T-helper 2 cell (primary cell): ENCODE measurements at places on chromosomes 4 and X.

GRCh38 chr4:156169011-156169410, 215.3 kb upstream of the CTSO start:
- DNase-seq, result no peak

DNA sequence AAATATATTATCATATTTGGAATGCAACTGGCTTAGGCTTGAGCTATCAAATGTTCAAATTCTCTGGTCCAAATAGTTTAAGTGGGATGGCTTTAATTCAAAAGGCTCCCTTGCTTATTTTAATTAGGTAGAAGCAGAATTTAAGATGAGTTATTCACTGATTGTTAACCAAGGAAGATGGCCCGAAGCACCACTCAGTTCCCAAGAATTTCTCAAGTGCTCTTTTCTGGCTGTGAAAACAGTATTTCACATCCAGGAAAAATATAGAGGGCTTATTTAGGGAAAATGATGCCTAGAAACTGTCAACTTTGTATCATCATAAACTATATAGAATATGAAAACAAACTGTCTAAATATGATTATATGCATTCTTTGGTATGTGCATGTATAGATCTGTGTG, 246.5 kb upstream of the SFRP2 start:
- DNase-seq, result no peak

DNA sequence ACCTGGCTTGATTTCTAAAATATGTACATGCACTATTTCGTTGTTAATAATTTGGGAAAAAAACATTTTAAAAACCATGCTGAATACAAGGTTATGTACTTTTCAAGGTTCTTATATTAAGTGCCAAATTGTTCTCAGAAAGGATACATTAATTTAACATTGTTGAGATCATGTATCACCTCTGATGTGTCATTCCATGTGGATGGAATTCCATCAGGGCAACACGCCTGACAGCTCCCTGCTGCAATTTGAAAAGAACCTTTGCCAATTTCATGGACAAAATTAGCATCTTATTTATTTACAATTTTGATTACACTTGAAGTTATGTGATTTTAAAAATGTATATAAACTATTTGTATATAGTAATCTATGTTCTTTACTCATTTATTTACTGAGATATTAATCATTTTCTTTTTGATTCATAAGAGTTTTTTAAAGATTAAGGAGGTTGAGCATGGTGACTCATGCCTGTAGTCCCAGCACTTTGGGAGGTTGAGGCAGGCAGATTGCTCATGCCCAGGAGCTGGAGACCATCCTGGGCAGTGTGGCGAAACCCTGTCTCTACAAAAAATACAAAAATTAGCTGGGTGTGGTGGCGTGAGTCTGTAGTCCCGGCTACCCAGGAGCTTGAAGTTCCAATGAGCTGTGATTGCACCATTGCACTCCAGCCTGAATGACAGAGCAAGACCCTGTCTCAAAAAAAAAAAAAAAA, 142.8 kb downstream of the ENPP6 start:
- DNase-seq, result no peak

DNA sequence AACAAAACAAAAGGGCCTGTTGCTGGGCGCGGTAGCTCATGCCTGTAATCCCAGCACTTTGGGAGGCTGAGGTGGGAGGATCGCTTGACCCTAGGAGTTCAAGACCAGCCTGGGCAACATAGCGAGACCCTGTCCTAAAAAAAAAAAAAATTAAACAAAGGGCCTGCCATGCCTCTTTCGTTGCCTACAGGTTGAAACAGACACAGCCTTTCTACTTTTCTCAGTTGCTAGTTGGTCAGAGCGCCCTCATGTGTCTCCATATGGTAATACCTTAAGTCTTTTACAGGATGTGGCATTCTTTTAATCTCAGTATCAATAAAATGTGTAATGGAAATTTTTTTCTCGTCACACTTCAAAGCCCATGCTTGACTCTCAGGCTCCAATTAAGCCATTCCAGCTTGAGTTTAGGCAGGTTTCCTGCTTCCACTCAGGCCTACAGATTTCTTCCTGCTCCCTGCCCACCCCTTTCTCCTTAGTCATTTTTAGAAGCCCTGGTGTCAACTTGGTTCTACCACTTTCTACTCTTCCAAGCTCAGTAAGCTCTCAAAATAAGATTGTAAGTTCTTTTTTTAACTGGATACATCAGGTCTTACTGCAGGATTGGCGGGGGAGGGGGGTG, 4.6 kb upstream of the SOWAHD start:
- DNase-seq, result peak; percentile 58

GRCh38 chrX:71872542-71873458, 37.8 kb upstream of the NHSL2 start:
- DNase-seq, result no peak

- DNase-seq, result no peak
Measured at GRCh38 chr4:43732829-43733426, 715.7 kb downstream of the KCTD8 start.

- DNase-seq, result peak; percentile 3
Measured at GRCh38 chrX:79325263-79325958, 41.7 kb downstream of the ITM2A start.

GRCh38 chr4:155597933-155598451, 68.7 kb upstream of the GUCY1A1 start:
- no peak for DNase-seq

DNA sequence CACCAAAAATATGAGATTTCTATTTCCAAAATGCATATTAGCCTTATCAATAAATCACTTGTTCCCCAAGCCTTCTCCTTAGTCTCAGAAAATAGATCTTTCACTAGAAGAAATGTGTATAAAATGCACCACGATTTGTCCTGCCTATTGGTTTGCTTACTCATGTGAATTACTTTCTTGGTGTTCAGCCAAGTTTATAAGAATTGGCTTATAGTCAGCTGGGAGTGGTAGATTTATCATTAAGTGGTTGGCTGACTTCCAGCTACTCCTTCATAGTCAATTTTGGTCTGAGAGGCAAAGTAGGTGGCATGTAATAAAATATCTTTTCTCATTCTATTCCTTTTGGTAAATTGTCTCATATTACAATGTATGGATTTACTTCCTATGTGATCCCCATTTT, 1.3 kb downstream of the SULT1E1 start:
- no peak for DNase-seq

- no peak for DNase-seq
Measured at GRCh38 chrX:128436397-128437103, 384.3 kb upstream of the ACTRT1 start.

- no peak for DNase-seq
Measured at GRCh38 chr4:90120037-90120436, 7.2 kb upstream of the CCSER1 start.

GRCh38 chrX:118271775-118272174, 74.1 kb upstream of the WDR44 start:
- no peak for DNase-seq

DNA sequence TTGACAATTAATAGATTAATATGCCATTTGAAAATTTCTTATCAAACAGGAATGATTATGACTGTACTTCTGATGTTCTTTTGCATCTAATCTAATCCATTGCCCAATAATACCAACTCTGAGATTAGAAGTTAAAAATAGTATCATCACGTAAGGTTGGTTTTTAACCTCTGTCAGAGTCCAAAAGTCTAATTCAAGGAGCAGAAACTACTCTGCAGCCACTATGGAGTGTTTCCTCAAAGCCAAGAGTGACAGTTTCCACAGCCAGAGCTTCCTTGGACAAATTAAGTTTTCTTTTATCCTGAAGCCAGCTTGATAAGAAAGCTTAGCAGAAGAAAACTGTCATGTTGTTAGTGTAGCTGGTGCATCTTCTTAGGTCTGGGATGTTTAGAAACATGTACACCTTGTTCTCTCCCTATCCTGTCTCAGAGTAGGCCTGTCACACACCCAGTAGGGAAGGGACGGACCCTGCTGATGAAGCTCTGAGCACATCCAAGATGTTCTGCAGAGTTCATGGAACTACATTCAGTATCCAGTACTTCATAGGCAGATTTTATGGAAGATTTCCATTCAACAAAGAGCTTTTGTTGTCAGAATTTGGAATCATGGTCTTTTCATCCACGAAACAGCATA, 20.4 kb upstream of the PI4K2B start:
- no peak for DNase-seq

DNA sequence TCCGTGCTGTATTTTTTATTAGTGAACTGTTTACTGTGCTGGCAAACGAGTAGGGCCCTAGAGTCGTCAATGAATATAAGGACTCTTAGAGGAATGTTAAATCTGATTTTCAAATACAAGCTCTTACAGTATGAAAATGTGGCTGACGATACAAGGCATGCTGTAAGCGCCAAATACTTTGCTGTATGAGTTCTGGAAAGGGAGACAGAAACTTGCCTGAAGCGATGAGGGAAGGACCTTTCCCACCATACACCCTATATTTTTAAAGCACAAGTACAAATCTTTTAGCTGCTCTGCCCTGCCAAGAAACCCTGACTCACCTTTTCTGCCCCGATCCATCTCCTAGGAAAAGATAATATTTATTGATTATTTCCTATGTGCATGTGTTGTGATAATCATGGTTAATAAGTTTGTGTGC, 15.7 kb upstream of the RUFY3 start:
- no peak for DNase-seq

DNA sequence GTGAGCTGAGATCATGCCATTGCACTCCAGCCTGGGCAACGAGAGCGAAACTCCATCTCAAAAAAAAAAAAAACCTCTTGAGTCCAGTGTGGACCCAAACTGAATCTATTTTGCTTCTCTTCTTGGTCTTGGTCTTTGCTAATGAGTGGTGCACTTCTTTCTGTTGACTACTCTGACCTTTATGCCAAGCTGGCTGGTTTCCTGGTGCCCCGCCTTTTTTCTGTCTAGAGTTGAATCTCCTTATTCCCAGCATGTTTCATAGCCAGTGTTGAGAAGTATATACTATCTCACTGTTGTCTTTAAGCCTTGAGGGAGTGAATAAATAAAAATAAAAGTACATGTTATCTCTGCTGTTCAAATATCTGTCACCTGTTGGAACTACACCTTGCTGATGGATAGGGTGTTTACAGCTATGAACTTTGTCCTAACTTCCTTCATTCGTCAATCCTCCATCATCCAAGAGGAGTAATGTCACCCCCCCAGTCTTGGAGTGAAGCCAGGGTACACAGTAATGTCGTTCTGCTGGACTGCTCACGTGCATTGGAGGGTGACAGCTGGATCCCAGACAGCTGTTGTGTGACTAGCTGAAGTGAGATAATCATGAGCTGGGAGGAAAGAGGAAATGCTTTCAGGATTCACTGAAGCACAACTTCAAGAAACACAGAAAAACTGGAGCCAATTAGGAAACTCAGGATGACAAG, 99.3 kb upstream of the PRKG2 start:
- DNase-seq, result no peak

DNA sequence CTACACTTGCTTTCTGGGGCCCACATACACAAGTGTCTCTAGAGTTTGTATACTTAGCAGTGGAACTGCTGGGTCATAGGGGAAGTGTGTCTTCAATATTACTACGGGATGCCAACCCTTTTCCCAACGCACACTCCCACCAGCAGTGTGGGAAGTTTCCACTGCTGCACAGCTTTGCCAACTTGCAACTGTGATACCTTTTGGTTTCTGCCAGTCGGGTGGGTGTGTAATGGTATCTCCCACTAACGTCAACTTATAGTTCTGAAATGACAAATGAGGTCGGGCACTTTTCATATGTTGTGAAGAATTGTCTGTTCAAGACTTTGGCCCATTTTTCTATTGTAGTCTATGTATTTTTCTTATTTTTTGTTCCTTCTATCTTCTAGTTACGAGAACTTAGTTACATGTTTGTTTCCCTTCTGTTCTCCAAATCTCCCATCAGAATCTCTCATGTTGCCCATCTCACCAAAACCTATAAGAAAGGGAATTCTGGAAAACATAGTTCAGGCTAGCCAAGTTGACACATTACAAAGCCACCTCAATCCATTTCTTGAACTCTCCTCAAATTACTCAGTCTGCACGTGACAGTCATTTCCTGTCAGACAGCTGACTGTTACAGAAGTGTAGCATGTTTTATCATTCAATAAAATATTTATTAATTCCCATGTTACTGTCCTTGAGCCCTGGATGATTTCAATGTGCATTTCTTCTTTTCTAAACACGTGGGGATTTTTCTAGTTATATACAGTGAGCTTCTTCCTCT, 30.7 kb downstream of the PNMA6E start:
- DNase-seq, result no peak

GRCh38 chrX:26651755-26652154, 435.8 kb downstream of the MAGEB5 start:
- no peak for DNase-seq

DNA sequence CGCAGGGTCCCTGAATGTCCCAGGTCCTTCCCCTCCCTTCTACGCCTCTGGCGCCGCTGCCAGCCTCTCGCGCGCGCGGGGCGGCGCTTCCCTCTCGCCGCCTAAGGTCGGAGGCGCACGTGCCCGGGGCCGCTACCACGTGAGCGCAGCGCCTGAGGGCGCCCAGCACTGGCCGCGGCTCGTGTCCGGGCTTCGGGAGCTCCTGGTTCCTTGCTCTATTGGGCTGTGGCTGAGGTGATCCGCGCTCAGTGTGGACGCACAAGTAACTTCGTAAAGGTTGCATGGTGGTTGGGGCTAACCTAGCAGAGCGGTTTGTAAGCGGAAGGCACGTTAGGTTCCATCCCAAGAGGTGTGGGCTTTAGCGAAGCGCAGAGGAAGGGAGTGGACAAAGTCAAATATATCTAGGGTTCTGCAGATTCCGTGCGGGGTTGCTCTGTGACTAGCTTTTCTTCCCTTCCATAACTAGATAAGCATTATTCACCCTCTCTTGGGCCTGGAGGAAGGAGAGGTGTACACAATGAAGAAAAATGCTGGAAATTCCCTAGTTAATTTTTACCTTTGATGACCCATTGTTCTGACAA, 1.8 kb downstream of the TLL1 start:
- no peak for DNase-seq
